Peyer's patch (tissue), 4 donors: ENCODE measurements at places on chromosomes 2 and 18. TPM values are rescaled to one million over a fixed set of nuclear protein-coding genes. Genes with fewer than 3 reads are reported as not detected.

Gene HOXD9
- total RNA-seq: not detected

Gene RTP5
- not detected for total RNA-seq

Gene AMMECR1L
- total RNA-seq: 11.6 TPM

Gene CYRIA
- total RNA-seq: 0.53 TPM

Gene CCT4
- total RNA-seq: 31.5 TPM

Gene RFX8
- total RNA-seq: not detected

- no peaks in the 10 kb centered on the region for H3K4me1 ChIP-seq
- no peaks in the 10 kb centered on the region for H3K36me3 ChIP-seq
- H3K4me3 ChIP-seq: no peak overlapping the region
- H3K27ac ChIP-seq: no peak overlapping the region
- no peak for DNase-seq
Measured at GRCh38 chr18:53941601-53942338, 282.7 kb downstream of the MBD2 start.

- H3K27ac ChIP-seq: peak overlapping the region; percentile 71
- peak; percentile 86 for DNase-seq
- H3K27me3 ChIP-seq: no peaks in the 10 kb centered on the region
- no peaks in the 10 kb centered on the region for H3K4me1 ChIP-seq
- no peaks in the 10 kb centered on the region for H3K36me3 ChIP-seq
- H3K4me3 ChIP-seq: peak overlapping the region; percentile 87
Measured at GRCh38 chr18:48541026-48541746, 2.4 kb downstream of the CTIF start.

- no peaks in the 10 kb centered on the region for H3K36me3 ChIP-seq
- no peak for DNase-seq
- no peak overlapping the region for H3K27ac ChIP-seq
- H3K4me3 ChIP-seq: no peak overlapping the region
Measured at GRCh38 chr2:176784633-176785200, 427.9 kb upstream of the HNRNPA3 start.

DNA sequence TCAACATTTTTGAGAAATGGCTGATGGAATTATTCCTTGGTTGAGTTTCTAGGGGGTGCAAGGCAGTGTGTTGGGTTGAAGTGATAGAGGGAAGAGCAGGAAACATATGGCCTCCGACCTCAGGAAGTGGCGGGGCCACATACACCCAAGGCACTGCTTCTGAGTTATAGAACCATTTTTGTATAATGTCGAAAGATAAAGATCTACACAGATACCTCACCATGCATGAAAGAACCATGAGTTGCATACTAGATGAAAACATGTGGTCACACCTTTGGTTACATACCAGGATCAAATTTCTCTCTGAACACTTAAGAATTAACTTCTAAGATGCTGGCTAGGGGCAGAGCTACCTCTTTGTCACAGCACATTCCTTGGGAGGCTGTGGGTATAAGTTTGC lies 23.2 kb downstream of the LAMA3 start:
- H3K27me3 ChIP-seq: no peaks in the 10 kb centered on the region
- no peaks in the 10 kb centered on the region for H3K4me1 ChIP-seq
- DNase-seq: no peak

DNA sequence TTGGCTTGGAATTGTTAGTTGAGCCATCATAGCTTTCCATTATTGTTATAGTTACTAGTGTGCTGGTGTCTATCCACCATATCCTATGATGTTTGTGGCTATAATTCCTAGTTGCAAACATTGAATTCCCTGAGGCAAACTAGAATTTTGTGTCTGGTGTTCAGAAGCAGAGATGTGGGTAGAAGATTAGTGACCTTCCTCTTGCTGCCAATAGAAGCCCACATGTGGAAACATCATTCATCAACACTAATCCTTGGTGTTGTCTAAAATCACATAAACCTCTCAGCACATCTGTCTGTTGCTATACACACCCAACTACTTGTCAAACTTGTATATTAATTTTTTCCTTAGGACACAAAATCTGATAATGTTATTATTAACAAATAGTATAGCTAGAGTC lies 374.1 kb downstream of the TGIF1 start:
- no peaks in the 10 kb centered on the region for H3K4me1 ChIP-seq
- no peak overlapping the region for H3K27ac ChIP-seq
- H3K36me3 ChIP-seq: no peaks in the 10 kb centered on the region
- DNase-seq: no peak
- H3K4me3 ChIP-seq: no peak overlapping the region

DNA sequence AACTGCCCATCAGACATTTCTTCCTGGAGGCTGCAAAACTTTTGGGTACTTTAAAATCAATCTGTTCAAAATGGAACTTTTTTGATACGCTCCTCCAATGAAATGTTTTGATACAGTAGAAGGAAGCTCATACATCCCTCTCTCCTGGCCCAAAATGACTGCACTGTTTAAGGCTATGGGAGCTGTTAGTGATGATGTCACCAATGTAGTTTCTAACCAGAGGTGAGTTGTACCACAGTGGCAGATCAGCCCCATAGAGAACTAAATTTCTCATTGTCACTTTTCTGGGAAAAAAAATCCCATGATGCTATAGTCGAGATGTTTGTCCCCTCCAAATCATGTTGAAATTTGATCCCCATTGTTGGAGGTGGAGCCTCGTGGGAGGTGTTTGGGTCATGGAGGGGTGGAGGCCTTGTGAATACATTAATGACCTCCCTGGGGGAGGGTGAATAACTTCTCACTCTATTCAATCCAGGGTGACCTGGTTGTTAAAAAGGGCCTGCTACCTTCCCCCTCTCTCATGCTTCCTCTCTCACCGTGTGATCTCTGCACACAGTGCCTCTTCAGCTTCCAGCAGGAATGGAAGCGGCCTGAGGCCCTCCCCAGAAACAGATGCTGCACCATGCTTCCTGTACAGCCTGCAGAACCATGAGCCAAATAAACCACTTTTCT lies 117.4 kb upstream of the NPAS2 start:
- H3K27ac ChIP-seq: no peak overlapping the region
- DNase-seq: no peak
- no peaks in the 10 kb centered on the region for H3K36me3 ChIP-seq
- no peaks in the 10 kb centered on the region for H3K27me3 ChIP-seq
- no peak overlapping the region for H3K4me3 ChIP-seq
- H3K4me1 ChIP-seq: no peaks in the 10 kb centered on the region

GRCh38 chr2:188601927-188602326 lies 310.3 kb downstream of the GULP1 start:
- H3K27ac ChIP-seq: no peak overlapping the region
- no peaks in the 10 kb centered on the region for H3K27me3 ChIP-seq
- no peaks in the 10 kb centered on the region for H3K4me1 ChIP-seq
- no peak for DNase-seq
- no peak overlapping the region for H3K4me3 ChIP-seq
- no peaks in the 10 kb centered on the region for H3K36me3 ChIP-seq

- H3K4me3 ChIP-seq: no peak overlapping the region
- no peaks in the 10 kb centered on the region for H3K4me1 ChIP-seq
- no peaks in the 10 kb centered on the region for H3K36me3 ChIP-seq
Measured at GRCh38 chr2:29475499-29475898, 360.3 kb downstream of the CLIP4 start.

- peaks cover 18% of the 10 kb centered on the region for H3K36me3 ChIP-seq
- H3K27me3 ChIP-seq: no peaks in the 10 kb centered on the region
- no peak for DNase-seq
- peaks cover 9% of the 10 kb centered on the region for H3K4me1 ChIP-seq
- H3K4me3 ChIP-seq: no peak overlapping the region
Measured at GRCh38 chr2:205730701-205731582, 48.6 kb downstream of the NRP2 start.

GRCh38 chr2:9737053-9737875 lies 106.0 kb upstream of the TAF1B start:
- no peak for DNase-seq
- no peak overlapping the region for H3K4me3 ChIP-seq
- H3K27ac ChIP-seq: no peak overlapping the region
- no peaks in the 10 kb centered on the region for H3K4me1 ChIP-seq

GRCh38 chr2:238027058-238027457 lies 33.7 kb upstream of the SCLY start:
- H3K27ac ChIP-seq: no peak overlapping the region
- no peaks in the 10 kb centered on the region for H3K4me1 ChIP-seq
- H3K36me3 ChIP-seq: peaks cover 30% of the 10 kb centered on the region
- H3K27me3 ChIP-seq: no peaks in the 10 kb centered on the region

DNA sequence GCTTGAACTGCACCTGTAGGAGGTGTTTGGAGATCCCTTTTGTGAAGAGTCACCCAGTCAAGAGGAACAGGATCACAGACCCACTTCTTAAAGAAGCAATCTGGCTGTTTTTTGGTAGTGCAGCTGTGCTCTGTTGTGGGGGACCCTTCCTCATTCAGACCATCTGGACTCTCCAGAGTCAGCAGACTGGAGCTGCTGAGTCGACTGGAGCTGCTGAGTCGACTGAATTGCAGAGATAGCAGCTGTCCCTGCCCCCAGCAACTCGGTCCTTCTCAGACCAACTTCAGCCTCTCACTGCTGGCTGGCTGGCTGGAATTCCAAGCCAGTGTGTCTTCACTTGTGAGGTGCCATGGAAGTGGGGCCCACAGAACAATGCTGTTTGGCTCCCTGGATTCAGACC lies 56.8 kb downstream of the GTF3C3 start:
- no peak overlapping the region for H3K4me3 ChIP-seq
- H3K27me3 ChIP-seq: no peaks in the 10 kb centered on the region
- no peaks in the 10 kb centered on the region for H3K36me3 ChIP-seq
- H3K4me1 ChIP-seq: no peaks in the 10 kb centered on the region
- no peak overlapping the region for H3K27ac ChIP-seq

- peak overlapping the region; percentile 25 for H3K27ac ChIP-seq
- H3K4me3 ChIP-seq: no peak overlapping the region
- no peaks in the 10 kb centered on the region for H3K36me3 ChIP-seq
- no peak for DNase-seq
Measured at GRCh38 chr2:217652761-217653639, 349.8 kb downstream of the TNS1 start.

DNA sequence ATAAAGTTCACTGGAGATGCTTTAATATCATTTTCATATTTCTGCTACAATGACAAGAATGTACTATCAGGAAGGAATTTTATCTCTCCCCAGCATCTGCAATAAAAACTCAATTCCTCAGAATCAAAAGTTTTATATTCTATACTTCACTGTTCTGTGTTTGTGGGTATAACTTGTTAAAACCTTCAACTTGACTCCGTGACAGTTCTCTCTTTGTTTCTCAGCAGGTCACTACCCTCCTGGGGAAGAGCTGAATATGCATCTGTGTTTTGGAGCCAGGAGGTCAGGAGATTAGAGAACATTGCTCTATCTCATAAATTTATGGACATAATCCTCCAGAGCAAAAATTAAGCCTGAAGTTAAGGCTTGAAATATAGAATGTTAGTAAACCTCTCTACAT lies 411.4 kb downstream of the TRIB2 start:
- no peak overlapping the region for H3K27ac ChIP-seq
- H3K4me3 ChIP-seq: no peak overlapping the region
- DNase-seq: no peak
- no peaks in the 10 kb centered on the region for H3K27me3 ChIP-seq
- no peaks in the 10 kb centered on the region for H3K36me3 ChIP-seq

DNA sequence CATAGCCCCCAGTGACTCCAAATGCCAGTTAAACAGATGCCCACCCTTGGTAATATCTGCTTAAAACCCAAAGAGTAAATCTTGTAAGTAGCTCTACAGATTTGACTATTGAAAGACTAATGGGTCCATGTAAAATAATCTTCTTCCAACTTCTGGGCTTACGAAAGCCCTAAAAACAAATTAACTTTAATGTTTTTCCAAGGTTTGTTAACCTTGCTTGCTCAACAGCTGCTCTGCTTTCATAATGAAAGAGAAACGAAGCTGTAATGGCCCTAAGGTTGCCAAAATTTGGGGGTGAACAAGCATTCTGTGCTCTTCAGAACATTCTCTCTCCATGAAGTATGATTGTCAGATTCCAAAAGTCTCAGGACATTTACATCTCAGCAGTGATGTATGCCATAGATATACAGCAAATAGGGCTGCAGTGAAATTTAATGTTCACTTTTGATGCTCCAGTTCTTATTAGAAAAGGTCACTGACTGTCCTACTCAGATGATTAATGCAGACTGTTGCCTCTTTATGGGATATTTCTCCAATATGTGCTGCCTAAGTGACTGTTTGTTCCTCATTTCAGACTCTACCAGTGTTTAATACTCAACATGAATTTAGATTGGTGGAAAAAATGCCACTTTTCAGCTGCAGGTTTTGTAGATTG lies 436.3 kb upstream of the CHST9 start:
- no peak overlapping the region for H3K4me3 ChIP-seq
- H3K36me3 ChIP-seq: no peaks in the 10 kb centered on the region
- H3K27me3 ChIP-seq: no peaks in the 10 kb centered on the region
- H3K27ac ChIP-seq: no peak overlapping the region
- no peak for DNase-seq

DNA sequence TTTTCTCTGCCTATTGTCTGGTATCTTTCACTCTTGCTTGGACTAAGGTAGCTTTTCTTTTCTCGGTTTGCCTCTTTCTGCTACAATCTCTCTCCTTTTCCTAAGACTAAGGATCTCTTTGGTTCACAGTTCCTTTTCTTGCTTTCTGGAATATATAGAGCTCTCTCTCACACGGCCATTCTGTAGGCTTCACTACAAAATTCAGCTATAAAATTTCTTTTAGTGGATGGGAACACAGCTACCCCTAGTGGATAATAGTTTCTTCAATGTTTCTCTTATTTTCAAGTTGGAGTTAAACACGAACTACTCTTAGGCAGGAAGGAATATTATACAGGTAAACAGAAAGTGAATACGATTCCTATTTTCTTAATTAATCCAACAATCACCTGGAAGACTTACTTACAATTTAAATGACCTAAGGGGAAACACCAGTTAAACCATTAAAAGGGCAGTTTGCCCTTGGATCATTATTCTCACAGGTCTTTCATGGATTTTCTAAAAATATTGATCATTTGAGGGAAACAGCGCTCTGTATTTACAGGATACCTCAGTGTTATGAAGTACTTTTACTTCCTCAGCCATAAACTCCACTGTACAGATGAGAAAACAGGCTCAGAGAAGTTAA lies 140.5 kb downstream of the LRP2 start:
- no peak overlapping the region for H3K27ac ChIP-seq
- no peak overlapping the region for H3K4me3 ChIP-seq
- no peaks in the 10 kb centered on the region for H3K4me1 ChIP-seq

DNA sequence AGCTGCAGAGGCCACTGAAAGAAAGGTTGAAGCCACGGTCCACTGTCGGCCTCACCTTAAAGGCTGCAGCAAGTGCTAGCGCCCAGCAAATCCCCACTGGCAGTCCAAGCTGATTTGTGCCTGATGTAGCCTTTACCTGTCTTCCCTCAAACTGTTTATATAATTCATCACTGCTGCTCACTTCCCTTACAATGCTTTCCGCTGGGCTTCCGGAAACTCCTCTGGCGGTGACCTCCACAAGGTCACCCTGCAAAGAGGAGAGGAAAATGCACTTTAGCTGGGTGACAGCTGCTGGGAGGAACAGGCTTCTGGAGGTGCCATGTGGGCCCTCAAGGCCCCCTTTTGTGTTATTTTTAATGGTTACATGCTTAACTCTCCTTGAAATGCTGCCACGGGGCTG lies 126.2 kb downstream of the CMPK2 start:
- DNase-seq: no peak
- no peaks in the 10 kb centered on the region for H3K27me3 ChIP-seq
- H3K4me1 ChIP-seq: no peaks in the 10 kb centered on the region
- no peak overlapping the region for H3K27ac ChIP-seq
- H3K36me3 ChIP-seq: no peaks in the 10 kb centered on the region

GRCh38 chr2:121479882-121480522 lies 50.7 kb upstream of the RNU4ATAC start:
- no peaks in the 10 kb centered on the region for H3K27me3 ChIP-seq
- no peaks in the 10 kb centered on the region for H3K4me1 ChIP-seq
- peak; percentile 75 for DNase-seq
- H3K4me3 ChIP-seq: no peak overlapping the region
- H3K36me3 ChIP-seq: no peaks in the 10 kb centered on the region

- H3K27ac ChIP-seq: no peak overlapping the region
- H3K36me3 ChIP-seq: no peaks in the 10 kb centered on the region
- H3K4me3 ChIP-seq: no peak overlapping the region
- H3K27me3 ChIP-seq: no peaks in the 10 kb centered on the region
- no peak for DNase-seq
Measured at GRCh38 chr2:75065402-75066008, 107.1 kb downstream of the POLE4 start.
